PC-3 (cell line): ENCODE measurements at places on chromosomes 4 and X.

- DNase-seq = no peak
These were observed 279.0 kb upstream of the GK2 start for GRCh38 chr4:79687006-79687405.

GRCh38 chrX:21865436-21865835 is 9.6 kb downstream of the YY2 start:
- no peak for DNase-seq

- DNase-seq = no peak
These were observed 323.9 kb upstream of the CXXC4 start for GRCh38 chr4:104818579-104818978.

- DNase-seq = no peak
These were observed 32.1 kb downstream of the TAPT1 start for GRCh38 chr4:16194214-16194613.

DNA sequence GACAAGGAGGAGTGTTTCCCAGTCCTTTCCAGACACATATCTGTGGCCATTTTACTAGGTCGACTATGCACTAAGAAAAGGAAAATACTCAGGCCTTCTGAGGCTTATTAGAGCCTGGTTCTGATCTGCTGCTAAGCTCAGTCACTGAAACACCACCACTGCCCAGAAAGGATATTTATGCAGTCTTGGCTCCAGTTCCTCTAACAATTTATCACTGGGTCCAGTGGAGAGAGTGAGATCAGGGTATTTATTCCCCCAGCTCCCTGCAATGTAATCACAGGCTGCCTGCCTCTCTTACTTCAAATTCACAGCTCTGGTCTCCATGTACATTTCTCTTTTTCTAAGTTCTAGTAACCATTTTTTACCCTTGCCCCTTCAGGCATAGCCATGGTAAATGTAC is 81.6 kb upstream of the INPP4B start:
- no peak for DNase-seq

GRCh38 chr4:153645183-153645582 is 38.9 kb upstream of the TLR2 start:
- DNase-seq = no peak

DNA sequence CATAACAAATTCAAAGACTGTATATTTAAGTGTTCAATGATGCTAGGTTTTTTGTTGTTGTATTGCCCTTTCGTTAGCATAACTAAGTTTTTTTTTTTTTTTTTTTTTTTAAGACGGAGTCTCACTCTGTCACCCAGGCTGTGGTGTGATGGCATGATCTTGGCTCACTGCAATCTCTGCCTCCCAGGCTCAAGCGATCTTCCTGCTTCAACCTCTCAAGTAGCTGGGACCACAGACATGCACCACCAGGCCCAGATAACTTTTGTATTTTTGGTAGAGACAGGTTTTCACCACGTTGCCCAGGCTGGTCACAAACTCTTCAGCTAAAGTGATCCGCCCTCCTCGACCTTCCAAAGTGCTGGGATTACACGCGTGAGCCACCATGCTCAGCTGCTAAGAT is 7.0 kb downstream of the SH3BGRL start:
- DNase-seq = no peak

DNA sequence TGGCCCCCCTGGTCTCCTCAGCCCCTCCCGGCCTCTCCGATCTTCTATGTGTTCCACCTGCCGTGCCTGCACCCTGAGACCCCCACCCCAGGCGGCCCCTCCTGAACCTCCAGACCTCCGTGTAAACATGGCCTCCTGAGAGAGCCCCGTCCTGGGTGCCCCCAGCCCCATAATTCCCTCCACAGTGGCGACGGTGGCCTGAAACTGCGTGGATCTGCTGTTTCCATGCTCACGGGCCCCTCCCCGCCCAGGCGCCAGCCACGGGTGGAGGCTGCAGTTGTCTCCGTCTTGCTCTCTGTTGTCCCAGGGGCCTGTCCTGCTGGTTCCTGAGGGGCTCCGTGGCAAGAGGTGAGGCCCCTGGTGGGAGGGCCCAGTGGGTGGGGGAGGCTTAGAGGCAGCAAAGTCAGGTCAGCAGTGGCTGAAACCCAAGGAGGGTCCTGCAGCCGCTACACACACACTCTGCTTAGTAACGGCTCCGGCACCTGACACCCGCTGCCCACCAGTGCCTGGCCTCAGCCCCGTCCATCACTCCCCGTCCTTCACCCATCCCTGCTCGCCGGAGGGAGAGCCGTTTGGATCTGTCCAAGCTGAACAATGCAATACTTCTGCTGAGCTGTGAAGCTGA is 75.8 kb downstream of the FAM53A start:
- DNase-seq = no peak

DNA sequence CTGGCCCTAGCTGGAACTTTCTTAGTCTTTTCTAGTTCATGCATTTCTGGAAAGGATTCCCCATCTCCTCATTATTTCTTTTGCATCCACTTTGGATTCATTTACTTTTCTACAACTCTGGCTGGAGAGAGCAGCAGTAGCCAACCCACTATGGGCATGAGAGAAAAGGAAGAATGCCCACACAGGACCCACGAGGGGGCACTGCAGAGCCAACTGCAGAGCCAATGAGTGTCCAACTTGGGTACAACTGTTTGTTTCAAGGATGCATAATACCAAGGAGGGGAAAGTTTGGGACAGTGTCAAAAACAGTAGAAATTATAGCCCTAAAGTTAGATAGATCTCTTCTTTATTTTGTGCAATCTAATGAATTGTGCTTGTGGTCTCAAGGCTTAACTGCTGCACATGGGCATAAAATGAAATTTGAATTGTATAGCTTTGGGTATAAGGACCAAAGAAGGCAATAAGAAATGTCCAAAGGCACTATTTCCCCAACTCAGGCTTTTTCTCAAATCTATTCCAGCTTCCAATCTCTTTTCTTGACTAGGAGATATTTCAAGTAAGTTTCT is 230.6 kb downstream of the NSUN7 start:
- DNase-seq = peak; percentile 62

DNA sequence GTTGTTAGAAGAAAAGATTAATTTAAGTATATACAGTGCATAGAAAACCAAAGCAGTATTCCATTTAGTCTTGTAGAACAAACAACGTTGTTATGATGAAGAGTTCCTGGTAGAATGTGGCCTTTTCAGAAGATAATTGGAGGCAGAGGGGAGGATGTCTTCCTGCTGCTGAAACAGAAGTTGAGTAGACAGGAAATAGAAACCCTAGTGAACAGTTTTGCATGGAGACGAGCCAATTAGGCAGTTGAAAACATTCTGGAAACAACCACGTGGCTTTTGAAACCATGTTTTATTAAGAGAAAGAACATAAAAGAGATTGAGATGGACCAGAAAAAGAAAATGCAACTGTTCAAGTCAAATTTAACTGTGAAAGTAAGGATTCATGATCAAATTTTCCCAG is 325.2 kb downstream of the CAMK2D start:
- DNase-seq = no peak

- peak; percentile 22 for DNase-seq
These were observed 250.3 kb downstream of the GBA3 start for GRCh38 chr4:22942920-22943559.

- DNase-seq = peak; percentile 23
These were observed 446 bp downstream of the EVC2 start for GRCh38 chr4:5707778-5708448.

DNA sequence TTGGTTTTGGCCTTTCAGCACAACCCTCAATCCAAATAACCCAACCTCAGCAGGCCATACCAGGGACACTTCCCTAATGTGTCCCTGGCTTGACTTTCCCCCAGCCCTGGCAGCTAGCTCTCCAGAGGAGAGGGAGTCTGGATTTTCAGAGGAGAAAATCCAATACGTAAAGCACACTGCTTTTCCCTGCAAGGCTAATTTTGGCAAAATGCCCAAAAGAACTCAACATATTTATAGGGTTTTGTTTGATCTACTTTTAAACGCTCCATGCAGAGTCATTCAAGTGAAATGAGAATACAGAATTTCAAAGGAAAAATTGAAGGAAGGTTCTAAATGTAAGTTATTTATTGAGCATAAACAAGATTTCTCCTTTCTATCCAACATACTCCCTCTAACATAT is 167.2 kb downstream of the SH3KBP1 start:
- no peak for DNase-seq

GRCh38 chrX:45351478-45351877 is 150.8 kb upstream of the DIPK2B start:
- DNase-seq = peak; percentile 63

DNA sequence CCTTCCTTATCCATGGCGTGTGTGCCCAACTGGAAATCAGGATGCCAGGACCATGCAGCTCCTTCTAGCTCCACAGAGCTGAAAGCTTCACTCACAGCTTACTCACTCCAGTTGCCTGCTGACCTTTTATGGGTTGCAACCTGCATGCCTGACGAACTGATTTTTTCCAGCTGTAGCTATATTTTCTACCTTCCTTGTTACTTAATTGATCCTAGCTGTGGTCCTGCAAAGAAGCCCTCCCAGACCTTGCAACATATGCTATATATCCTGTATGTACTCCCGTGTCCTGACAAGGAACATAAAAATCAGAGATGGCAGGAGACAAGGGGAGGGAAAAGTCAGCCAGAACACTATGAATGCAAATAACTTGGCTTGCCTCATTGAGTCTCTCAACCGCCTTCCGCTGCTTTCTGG is 135.3 kb upstream of the LDB2 start:
- no peak for DNase-seq

DNA sequence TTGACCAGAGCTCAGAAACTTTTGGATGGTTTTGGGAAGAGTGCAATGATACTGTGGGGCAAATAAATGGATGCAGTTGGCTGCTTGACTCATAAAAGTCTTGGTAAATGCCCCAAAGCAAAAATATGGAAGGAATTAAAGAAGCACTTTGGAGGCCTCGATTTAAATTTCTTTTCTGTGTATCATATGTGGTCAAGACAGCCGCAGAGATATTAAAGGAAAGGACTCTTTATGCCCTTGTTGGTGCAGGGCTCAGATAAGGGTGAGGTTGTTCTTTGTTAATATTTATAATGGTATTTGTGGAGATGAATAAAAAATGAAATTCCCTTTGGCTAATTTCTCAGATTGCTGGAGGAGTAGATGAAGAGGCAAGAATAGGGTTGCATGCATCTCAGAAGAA is 90.2 kb downstream of the NHS start:
- no peak for DNase-seq

GRCh38 chrX:154013614-154014360 is 5.9 kb downstream of the IRAK1 start:
- peak; percentile 45 for DNase-seq

GRCh38 chr4:169136796-169137557 is 126.9 kb upstream of the CBR4 start:
- DNase-seq = no peak

GRCh38 chr4:2767705-2768074 is 11.6 kb upstream of the TNIP2 start:
- no peak for DNase-seq

- DNase-seq = peak; percentile 70
These were observed 327.4 kb downstream of the PPP3CA start for GRCh38 chr4:101019941-101020401.

- no peak for DNase-seq
These were observed 316.7 kb downstream of the DMD start for GRCh38 chrX:32894679-32895078.

DNA sequence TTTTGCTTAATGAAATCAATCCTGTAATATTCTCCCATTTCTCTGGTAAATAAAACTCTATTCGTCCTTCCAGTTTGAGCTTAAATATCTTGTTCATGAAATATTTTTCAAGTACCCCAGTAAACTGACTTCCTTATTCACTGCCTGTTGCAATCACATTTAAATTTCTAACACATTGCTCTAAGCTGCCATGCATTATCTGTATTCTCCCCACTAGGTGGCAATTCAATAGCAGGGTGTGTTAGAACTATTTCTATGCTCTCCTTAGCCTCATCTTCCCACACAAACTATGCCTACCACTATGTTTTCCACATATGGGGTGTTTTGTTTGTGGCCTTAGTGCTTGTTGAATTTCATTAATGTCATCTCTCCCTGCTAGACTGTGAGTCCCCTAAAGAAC is 377.1 kb upstream of the HS3ST1 start:
- DNase-seq = peak; percentile 37

DNA sequence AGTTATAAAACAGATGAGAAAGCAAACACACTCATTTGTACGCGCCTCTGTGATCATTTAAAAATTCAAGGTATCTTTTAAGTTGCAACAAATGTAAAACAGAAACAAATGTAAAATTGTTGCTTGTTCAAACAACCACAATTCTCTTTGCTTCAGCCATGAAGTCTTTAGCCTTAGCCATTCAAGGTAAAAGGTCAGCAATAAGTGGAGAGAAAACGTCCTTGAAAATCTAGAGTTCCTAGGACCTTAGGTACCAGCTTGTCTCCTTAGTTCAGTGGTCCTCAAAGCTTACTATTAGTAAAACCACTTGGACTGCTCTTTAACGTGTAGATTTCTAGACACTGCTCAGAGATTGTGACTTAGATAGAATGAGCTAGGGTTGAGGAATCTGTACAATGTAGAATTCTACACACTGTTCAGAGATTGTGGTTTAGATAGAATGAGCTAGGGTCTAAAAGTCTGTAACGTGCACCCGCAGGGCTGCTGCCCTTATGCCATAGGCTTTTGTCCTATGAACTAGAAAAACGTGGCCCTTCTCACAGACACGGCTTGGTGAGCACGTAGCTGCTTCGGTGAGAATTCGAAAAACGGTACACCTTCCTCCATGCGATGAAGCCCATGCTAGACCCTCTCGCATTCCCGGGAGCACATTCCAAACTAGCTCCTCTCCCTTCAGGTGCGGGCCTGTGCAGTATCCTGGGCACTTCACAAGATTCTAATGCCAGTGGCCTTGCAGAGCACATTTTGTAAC is 1.7 kb downstream of the PLAC8 start:
- DNase-seq = no peak

DNA sequence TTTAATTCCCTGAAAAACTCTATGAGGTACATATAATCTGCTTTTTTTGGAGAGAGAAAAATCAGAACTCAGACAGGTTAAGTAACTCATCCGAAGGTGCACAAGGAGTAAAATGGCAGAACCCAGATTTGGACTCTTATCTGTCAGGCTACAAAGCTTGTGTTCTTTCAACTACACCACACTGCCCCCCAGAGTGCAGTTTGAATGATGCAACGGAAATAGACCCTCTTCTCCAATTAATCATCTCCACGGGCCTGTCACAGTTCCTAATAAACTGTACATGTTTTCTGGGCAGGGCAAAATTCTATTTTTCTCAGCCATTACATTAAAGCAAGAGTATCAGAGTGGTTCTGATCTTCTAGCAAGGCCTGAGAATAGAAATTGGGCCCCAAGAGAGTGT is 35.3 kb upstream of the DCX start:
- DNase-seq = peak; percentile 22
